Iris pigment epithelial cell (primary cell): ENCODE measurements at places on chromosomes 4 and X.

DNA sequence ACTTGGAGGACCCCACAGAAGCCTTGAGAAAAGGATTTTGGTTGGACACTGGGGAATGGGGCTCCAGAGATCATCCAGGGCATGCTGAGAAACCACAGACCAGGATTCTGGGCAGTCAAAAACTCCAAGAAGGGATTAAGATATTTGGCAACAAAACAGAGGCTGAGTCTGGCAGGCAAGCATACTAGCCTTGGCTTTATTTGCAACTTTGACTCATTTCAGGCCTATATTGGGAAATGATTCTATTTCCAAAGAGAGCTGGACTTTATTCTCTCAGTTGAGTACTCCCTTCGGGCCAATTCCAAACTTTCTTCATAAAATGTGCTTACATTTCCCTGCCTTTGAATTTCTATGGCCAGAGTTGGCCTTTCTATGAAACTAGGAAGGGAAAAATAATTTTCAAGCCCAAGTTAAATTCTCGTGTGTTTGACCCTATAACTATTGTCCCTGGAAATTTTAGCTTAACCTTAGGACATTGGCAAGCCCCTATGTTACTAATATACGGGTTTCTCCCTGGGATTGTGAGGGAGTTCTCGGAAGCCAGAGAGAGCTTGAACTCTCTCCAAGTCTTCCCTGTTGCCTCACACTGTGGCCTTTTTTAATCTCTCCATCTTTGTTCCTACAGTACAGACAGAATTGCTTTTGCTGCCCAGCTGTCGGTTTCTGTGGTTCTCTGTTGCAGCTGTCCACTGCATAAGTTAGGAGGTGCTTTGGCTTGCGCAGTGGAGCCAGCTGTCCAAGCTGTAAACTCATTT lies 112.6 kb upstream of the FAM9A start:
- DNase-seq = peak; percentile 27

DNA sequence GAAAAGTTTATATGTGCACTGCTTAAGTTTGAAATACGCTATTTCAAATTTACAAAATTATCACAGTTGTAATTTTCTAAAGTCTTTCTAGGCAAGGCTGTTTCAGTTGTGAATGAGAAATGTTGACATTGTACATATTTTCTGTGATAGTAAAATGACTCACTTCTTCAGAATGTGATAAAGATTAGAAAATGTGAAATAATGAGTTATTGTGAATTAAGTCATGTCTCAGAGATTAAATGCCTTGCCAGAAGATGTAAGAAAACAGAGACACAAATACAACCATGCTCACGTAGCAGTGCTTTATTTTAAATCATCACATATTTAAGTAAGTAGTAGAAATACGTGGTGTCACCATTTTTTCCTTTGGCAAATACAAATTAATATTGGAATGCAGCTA lies 768 bp downstream of the CLCN4 start:
- DNase-seq = peak; percentile 58

GRCh38 chrX:74049126-74049525 lies 254.9 kb upstream of the ZCCHC13 start:
- no peak for DNase-seq

DNA sequence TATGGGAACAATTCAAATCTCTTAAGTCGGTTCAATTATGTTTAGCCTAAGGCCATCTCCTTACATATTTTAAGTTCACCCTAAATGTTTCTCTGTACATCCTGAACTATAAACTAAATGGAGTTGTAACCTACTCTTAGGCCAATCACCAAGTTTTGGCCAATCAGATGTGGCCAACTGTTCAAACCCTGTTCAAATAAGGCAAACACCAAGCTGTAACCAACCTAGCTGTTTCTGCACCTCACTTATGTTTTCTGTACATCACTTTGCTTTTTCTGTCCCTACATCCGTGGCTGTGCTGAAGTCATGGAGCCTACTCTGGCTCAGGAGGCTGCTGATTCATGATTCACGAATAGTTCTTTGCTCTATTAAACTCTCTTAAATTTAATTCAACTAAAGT lies 165.3 kb downstream of the GASK1B start:
- DNase-seq = no peak

DNA sequence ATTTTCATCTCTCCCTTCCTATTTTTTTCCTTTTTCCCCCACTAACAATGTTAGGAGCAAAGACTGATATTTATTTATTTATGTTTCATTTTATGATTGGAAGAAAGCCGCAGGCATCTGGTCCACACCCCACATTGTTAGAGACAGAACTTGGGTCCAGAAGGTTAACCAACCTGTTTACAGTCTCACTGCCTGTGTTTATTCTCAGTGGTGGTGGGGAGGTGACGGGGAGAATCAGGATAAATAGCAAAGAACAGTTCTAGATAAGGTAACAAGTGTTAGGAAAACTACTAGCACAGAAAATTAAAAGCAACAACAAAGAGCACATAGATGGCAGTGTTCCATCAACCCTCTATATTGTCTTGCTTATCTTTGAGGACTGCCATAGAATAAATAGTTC lies 301.7 kb upstream of the DIPK2B start:
- peak; percentile 42 for DNase-seq

DNA sequence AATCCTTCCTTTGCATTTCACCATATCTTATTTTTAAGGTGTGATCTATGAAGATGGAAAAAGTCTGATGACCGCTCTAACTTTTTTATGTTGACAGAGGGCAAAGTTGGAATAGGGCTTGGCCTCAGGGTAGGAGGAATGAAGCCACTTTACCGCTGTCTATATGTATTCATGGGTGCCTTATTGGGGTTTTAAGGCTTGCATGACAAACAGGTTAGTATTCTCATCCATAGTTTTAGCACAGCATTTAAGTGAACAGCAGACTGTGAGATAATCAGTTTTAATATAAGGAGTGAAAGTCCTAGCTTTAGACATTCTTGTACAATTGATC lies 81.7 kb upstream of the BMP2K start:
- no peak for DNase-seq

- no peak for DNase-seq
Observed at GRCh38 chr4:64341711-64342110, 67.5 kb downstream of the TECRL start.

DNA sequence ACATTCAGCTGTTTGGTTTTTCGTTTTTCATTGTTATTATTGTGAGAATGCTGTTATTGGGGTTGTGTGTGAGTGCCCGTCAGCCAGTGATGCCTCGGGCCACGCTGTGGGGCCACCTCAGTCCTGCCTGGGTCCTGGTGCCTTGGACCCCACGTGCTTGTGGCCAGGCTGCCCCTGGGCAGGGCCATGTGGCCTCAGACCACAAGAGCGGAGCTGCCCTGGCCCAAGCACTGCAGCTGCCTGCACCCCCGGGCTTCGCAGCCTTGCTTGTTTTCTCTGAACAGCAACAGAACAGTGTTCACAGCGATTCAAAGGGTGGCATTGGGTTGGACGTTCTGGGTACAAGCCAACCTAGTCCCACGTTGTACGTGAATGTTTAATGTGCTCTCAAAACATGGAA lies 56.9 kb downstream of the CPLX1 start:
- DNase-seq = no peak

GRCh38 chr4:163165217-163166017 lies 1.3 kb downstream of the NAF1 start:
- DNase-seq = peak; percentile 29

- peak; percentile 9 for DNase-seq
Observed at GRCh38 chr4:154658680-154659405, 46.4 kb upstream of the FGG start.

- no peak for DNase-seq
Observed at GRCh38 chr4:70425306-70425705, 27.6 kb downstream of the OPRPN start.

DNA sequence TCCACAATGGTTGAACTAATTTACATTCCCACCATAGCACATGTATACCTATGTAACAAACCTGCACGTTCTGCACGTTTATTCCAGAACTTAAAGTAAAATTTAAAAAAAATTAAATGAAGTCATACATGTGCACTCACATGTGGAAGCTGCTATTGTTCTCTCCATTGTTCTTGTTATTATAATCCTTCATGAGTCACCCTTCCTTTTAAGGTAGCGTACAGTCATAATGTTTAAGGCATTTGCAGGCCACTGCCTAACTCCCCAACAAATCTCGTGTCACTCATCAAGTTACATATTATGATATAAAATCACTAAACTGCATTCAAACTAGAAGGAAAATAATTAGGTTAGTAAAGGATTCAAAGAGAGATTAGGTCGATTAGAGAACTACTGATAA lies 63.6 kb downstream of the SLC7A11 start:
- DNase-seq = peak; percentile 57
